ENCODE measurements at places on chromosomes 7 and 10.

DNA sequence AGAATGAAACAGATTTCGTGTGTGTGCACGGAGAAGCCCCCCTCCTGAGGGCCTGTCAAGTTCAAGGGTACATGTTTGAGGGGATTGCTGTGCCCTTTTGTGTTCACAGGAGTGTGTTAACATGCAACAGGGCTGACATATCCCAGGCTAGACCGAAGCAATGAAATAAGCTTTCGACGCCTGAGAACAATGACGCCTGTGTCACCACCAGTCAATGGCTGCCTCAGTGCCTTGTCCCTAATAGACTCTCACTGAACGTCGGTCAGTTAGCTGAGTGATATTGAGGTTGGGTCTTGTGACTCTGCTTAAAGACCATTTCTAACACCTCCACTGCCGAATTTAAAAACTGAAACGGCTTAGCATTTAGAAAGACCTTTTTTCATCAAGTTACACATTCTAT is 175.2 kb upstream of the TCF7L2 start:
- no peak for DNase-seq

GRCh38 chr10:90665905-90666662 is 191.8 kb downstream of the HTR7 start:
- DNase-seq = no peak

GRCh38 chr7:29858191-29858951 is 52.1 kb downstream of the WIPF3 start:
- DNase-seq = no peak

DNA sequence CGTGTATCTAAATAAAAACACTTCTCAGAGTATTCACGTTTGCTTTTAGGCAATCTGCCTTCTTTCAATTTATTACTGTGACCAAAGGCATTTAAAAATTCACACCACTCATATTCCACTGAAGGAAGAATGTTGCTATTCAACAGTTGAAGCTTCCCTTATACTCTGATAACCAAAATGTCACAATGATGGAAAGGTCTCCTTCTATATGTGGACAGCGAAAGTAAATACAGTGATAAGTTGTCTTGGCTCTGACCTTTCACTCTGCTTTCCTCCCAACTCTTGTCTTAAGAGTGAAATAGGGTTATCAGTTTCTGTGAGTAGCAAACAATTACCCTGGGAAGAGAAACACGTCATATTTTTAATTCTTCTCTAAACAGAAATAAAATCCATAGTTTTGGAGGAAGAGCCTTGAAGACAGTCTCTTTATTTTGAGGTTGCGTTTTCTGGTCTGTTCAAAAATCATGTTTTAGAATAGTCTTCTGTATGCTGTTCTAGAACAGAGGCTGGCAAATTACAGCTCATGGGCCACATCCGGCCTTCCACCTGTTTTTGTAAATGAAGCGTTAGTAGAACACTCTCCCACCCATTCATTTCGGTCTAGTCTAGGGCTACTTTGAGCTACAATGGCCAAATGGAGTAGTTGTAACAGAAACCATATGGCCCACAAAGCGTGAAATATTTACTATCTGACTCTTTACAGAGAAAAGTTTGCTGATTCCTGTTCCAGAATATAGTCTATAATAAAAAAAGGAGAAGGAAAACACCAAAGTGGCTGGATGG is 41.3 kb downstream of the ETV1 start:
- DNase-seq = no peak
